ENCODE measurements at places on chromosomes 16 and 17. TPM values are rescaled to one million over a fixed set of nuclear protein-coding genes. Genes with fewer than 3 reads are reported as not detected.

The RBFOX1 gene
- total RNA-seq: 34.4 TPM

The SRL gene
- total RNA-seq: 445 TPM

The VASN gene
- total RNA-seq: 16.8 TPM

The DNAI2 gene
- total RNA-seq: 0.21 TPM

The KCNH4 gene
- not detected for total RNA-seq

The SGCA gene
- 148 TPM for total RNA-seq

The PRKCA gene
- total RNA-seq: 8.0 TPM

The NACA2 gene
- total RNA-seq: not detected

The KCNH6 gene
- total RNA-seq: 0.31 TPM

The AOC2 gene
- 1.4 TPM for total RNA-seq

The HBA2 gene
- total RNA-seq: 803 TPM

The MILR1 gene
- total RNA-seq: 6.9 TPM

The PLEKHH3 gene
- 38.9 TPM for total RNA-seq

The CD300LB gene
- total RNA-seq: 0.31 TPM

The MPO gene
- 19.4 TPM for total RNA-seq

The ZP2 gene
- total RNA-seq: 2.1 TPM

The VPS35 gene
- total RNA-seq: 129 TPM

The ATP2A1 gene
- total RNA-seq: 850 TPM

The MRM3 gene
- 23.3 TPM for total RNA-seq

The NOXO1 gene
- total RNA-seq: 2.5 TPM

The HS3ST3B1 gene
- total RNA-seq: 2.3 TPM

The CTDNEP1 gene
- 63.6 TPM for total RNA-seq

The TBC1D3L gene
- 3.0 TPM for total RNA-seq

The HSF4 gene
- total RNA-seq: 3.8 TPM

The RND2 gene
- total RNA-seq: 0.92 TPM

The SLC25A11 gene
- 94.6 TPM for total RNA-seq

The OTOP3 gene
- 1.4 TPM for total RNA-seq

The EPOP gene
- total RNA-seq: not detected

The ACLY gene
- total RNA-seq: 58.4 TPM

The AXIN1 gene
- total RNA-seq: 18.3 TPM

The MGAT5B gene
- not detected for total RNA-seq

The PPP1R27 gene
- 11.9 TPM for total RNA-seq

The TBC1D3K gene
- total RNA-seq: not detected

The ZKSCAN2 gene
- total RNA-seq: 6.5 TPM

The PRSS53 gene
- 2.9 TPM for total RNA-seq

The ARHGAP44 gene
- 3.4 TPM for total RNA-seq

The SEC14L1 gene
- total RNA-seq: 66.8 TPM

The TM4SF5 gene
- not detected for total RNA-seq

The NPIPB9 gene
- total RNA-seq: 7.4 TPM

The RHBDL1 gene
- 1.2 TPM for total RNA-seq

The STX1B gene
- 0.92 TPM for total RNA-seq

The CDH5 gene
- 67.7 TPM for total RNA-seq

The HOXB8 gene
- total RNA-seq: not detected

The CES3 gene
- 1.8 TPM for total RNA-seq

The CRISPLD2 gene
- total RNA-seq: 40.8 TPM

The PRSS8 gene
- total RNA-seq: 17.6 TPM

The C1QTNF1 gene
- total RNA-seq: 15.8 TPM

The CHST6 gene
- 2.1 TPM for total RNA-seq

The PABPN1L gene
- not detected for total RNA-seq

The TP53TG3 gene
- total RNA-seq: not detected

The SEPTIN12 gene
- not detected for total RNA-seq

The RNF43 gene
- 3.5 TPM for total RNA-seq

The KRTAP2-3 gene
- total RNA-seq: not detected

The GPR139 gene
- total RNA-seq: not detected

The SEC14L5 gene
- 3.1 TPM for total RNA-seq

The KCNG4 gene
- not detected for total RNA-seq

The KRTAP17-1 gene
- 1.0 TPM for total RNA-seq
